ENCODE measurements at places on chromosomes 12 and 14.

DNA sequence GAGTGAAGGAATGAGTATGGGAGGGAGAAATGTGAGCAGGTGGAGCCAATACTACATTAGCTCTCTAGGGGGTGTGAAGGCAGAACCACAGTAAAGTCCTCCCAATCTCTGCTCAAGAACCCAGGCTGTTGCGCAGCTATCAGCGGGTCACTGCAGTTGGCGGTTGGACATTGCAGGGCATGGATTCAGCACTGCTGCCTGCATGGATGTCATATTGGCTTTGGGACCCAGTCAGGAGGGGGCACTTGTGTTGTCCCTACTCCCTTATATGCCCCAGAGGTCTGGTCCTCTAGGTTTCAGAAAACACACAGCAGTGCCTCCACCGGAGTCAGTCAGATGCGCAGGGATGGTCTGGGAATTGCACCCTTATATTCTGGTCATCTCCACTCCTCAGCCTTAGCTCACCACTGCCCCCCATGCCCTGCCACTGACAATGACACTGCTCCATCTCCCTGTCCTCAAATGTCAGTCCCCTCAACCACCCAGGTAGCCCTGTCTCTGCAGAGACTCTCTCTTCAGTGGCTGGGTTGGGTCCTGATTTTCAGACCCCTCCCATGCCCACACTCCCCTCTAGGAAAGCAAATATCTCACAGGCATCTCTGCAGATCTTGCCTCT, 9.6 kb downstream of the ZDHHC22 start:
- no peak for DNase-seq

DNA sequence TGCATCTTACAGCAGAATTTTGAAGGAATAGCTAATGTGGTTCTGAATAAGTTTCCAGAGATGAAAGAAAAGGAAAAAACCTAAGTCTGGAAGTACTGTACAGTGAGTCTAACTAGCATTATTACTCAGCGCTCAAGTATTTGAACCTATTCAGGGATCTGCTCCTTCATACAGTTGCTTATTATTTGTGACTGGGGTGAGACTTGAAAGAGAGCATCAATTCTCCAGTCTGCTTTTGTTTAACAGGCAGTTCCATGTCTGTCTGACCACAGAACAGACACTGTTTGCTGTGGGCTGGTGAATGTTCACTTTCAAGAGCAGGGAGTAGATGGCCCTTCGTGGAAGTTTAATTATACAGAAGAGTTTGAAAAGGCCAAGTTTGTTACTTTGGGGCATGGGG, 9.3 kb downstream of the ETV6 start:
- no peak for DNase-seq

DNA sequence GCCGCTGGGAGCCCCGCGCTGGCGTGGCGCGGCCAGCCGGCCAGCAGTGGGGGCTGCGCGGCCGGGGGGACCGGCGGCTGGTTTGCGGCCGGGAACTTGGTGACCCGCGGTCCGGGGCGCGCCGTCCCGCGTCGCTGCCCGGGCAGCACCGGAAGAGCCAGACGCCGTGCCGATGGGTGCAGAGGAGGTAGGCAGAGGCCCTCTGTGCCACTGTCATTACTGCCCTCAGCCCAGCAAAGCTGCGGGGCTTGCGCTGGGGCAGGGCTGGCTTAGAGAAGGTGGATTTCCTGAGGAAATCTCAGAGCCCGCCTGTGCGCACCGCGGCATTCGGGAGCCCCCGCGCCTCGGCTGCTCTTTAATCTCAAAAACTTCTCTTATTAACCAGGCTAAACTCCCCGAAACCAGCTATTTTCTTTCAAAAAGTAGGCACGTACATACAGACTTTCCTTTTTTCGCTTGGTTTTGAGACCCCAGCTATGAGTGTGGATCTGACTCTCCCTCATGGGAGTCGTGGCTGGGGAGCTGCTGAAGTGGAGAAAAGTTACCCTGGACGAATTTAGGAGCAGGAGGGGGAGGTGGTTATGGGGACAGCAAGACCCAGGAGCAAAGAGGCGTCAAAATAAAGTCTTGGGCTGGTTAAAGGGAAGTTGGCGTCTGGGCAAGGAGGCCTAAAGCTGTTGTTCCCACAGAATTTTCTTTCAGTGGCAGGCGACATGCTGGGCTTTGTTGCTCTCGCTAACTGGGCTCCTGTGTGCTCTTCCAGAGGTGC, 802 bp downstream of the SUSD6 start:
- DNase-seq, result no peak

GRCh38 chr12:43737646-43738045, 20.9 kb downstream of the PUS7L start:
- no peak for DNase-seq

GRCh38 chr14:83473416-83474235, 1940.0 kb upstream of the SEL1L start:
- no peak for DNase-seq

- no peak for DNase-seq
Measured at GRCh38 chr14:33799705-33800570, 150.9 kb downstream of the EGLN3 start.

GRCh38 chr14:71492346-71492745, 439.9 kb upstream of the RGS6 start:
- no peak for DNase-seq

- DNase-seq, result no peak
Measured at GRCh38 chr12:75939016-75939642, 92.4 kb downstream of the PHLDA1 start.

- DNase-seq, result no peak
Measured at GRCh38 chr12:90659060-90659459, 295.9 kb downstream of the CCER1 start.

DNA sequence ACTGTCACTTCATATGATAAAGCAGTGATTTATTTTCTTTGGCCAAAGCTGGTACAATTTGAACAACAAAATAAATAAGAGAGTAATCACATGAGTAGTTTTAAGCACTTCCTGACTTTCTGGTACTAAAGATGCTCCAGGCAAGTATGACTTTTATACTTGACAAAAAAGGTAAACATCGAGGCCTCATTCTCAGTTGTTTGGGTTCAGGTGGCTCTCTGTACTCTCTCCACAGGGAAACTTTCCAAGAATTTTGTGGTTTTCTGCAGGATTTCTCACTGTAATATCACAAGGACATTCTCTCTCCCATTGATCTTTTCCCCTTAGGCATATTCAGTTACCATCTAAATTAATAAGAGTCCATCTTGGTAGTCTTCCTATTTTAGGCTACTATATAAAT, 26.6 kb upstream of the KCNC2 start:
- DNase-seq, result no peak

DNA sequence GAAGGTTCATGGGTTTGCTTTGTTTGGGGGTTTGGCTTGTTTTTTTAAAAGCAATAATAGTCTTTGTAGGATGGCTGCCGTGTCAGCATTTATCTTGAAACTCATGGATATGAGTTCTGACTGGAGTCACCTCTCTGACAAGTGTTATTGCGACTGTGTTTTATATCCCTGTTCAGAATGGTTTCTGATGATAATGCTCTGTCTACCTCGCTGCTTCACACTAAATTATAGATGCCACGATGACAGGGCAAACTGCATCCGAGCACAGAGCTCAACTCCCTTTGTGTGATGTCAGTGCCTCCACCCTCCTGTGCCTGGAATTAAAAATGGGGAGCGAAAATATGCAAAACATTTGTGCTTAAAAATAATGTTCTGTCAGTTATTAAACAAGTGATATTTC, 250.8 kb downstream of the EGLN3 start:
- DNase-seq, result no peak

DNA sequence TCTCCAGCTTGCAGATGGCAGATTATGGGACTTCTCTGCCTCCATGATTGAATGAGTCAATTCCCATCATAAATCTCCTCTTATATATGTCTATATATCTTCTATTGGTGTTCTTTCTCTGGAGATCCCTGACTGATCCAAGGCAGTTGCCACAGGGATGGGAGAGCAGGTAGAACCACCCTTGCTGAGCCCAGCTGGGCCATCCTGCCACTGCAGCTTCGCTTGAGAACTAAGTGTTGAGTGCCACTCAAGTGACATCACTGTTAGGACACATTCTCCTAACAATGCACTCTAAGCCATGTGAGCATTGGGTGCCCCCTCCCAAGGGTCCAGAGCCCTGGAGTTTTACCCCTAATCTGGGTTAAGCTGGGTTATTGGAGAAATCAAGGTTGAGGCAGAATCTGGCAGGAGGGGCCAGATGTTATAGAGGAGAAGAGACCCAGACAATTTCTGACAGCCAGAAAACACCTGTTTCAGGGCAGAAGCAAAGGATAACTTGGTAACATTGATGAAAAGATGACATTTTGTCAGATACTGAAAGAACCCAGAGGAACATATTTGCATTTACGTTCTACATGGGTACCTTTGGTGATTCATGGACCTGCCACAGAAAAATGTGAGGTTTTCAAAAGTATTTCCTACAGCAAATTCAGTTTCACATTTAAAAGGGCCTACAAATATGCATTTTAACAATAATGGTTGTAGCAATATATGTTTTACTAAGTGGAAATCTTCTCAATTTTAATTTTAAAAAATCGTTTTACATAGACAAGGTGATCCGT, 57.2 kb upstream of the MAX start:
- DNase-seq, result no peak

DNA sequence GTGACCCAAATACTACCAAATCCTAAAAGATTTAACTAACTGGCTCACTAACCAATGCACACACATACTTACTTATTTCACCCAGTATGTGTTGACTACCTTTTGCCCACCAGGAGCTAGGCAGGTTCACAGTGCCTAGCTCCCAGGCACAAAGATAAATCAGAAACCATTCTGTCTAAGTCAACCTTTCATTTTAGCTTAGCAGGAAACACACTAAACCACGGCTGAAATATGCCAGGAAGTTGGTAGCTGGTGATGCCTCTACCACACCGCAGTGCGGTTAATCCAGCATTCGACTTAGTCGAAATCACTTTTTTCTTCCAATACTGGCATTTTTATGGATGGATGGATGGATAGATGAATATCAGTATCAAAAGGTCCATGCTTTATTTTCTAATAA, 597.7 kb downstream of the DIO2 start:
- no peak for DNase-seq

DNA sequence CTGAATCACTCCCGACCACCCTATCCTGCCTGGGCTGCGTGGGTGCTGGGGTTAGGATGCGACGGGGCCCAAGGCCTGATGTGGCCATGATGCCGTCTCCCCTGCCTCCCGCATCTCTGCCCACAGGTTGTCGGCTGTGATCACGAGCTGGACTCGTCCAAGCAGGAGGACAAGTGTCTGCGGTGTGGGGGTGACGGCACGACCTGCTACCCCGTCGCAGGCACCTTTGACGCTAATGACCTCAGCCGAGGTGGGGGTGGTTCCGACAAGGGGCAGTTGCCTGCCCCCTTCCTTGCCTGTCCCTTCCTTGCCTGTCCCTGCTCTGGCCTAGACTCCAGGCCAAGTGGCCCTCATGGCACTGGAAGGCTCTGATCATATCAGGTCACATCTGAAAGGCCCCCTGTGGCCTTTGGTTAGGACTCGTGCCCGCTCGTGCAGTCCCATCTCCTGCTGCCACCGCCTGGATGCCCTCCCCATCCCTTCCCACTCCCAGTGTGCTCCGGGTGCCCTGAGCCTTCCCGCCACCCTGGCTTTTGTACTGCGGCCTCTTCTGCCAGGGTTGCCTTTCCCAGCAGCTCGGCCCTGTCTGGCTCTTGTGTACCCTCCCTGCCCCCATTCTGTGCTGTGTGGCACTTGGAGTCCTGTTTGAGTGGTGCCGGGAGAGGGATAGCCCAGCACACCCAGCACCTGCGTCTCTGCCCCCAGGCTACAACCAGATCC, 13.6 kb downstream of the PAPLN start:
- no peak for DNase-seq

DNA sequence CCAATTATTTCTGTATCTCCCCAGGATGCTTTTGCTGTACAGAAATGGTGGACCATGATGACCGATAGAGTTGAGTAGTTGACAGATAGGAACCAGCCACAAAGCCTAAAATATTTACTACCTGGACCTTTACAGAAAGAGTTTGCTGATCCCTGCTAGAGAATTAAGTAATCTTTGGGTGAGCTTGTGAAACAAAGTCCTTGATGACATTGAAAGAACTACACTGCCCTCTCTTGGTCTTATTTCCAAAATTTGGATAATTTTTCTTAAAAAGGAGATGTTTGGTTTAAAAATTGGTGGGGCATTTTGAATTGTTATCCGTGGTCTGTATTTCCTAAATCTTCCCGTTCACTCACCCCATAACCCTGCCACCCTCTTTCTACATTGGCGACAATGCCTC, 13.7 kb upstream of the TCTN1 start:
- DNase-seq, result no peak

GRCh38 chr12:101414533-101415119, 7.1 kb upstream of the ARL1 start:
- DNase-seq, result no peak

DNA sequence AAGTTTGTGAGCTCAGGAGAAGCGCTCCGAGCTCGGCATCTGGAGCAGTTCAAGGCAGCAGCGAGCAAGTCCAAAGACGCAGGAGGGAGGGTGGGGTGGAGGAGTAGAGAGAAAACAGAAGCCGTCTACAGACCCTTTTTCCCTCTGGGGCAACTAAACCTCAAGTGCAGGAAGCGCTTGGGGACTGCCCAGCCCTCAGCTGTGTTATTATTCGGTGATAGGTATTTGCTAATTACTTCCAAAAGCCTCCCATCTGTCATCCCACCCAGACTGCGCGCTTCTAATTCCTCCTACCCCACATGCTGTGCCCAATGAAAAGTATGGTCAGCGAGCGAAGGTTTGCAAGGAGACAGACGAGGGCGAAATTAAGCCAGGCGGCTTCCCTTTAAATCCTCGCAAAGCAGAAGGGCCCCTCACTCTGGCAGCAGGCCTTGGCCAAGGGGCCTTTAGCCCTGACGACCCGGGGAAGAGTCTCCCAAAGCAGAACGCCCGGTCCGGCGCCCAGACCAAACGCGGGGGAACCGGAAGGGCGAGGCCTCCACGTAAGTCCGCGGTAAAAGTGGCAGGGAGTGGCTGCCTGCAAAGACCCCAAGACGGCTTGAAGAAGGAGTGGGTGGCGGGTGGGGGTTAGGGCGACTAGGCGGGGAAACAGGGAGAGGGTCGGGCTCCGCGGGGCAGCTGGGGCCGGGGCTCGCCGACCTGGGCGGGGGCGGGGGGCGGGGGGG, 507 bp upstream of the CD9 start:
- no peak for DNase-seq

DNA sequence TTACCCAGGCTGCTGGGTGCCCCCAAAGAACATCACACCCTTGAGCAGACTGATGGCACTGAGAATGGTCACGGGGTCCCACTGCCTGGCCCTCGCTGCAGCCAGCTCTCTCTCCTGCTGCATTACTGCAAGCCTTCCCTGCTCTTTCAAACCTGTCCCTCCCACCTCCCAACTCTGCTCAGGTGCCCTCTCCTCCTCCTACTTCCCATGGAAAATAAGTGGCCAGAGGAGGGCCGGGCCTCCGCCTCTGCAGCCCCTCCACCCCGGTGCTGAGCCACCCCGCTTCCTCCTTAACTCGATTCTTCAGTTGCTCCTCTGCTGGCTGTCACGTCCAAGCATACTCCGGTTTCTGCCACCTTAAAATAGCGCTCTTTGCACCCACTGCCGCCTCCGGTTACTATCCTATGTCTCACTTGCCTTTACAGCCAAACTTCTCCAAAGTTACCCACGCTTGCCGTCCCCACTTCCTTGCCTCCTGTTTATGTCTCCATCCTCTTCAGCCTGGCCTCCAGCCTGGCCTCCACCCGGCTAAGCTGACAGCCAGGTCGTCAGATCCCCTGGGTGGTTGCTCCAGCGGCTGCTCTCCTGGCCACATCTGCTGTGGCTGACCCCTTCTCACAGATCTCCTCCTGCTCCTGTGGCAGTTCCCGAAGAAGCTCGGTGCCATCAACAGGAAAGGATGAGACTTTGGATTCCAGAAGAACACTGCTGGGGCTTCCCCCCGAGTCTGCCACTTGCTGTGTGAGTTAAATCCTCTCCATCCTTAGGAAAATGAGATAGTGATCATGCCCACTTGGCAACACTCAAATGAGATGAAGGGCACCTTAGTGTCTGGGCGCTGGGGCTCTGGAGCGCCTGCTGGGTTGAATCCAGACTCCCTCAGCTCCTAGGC, 7.7 kb downstream of the SMIM41 start:
- no peak for DNase-seq
